Stimulated activated CD8-positive, alpha-beta memory T cell treated with anti-CD3 and anti-CD28 coated beads, Interleukin-2, amount 100 ng/mL, for 48 hours (primary cell): ENCODE measurements at places on chromosomes 1 and 21.

- no peak for DNase-seq
Measured at GRCh38 chr1:107724648-107725047, 240.3 kb downstream of the VAV3 start.

DNA sequence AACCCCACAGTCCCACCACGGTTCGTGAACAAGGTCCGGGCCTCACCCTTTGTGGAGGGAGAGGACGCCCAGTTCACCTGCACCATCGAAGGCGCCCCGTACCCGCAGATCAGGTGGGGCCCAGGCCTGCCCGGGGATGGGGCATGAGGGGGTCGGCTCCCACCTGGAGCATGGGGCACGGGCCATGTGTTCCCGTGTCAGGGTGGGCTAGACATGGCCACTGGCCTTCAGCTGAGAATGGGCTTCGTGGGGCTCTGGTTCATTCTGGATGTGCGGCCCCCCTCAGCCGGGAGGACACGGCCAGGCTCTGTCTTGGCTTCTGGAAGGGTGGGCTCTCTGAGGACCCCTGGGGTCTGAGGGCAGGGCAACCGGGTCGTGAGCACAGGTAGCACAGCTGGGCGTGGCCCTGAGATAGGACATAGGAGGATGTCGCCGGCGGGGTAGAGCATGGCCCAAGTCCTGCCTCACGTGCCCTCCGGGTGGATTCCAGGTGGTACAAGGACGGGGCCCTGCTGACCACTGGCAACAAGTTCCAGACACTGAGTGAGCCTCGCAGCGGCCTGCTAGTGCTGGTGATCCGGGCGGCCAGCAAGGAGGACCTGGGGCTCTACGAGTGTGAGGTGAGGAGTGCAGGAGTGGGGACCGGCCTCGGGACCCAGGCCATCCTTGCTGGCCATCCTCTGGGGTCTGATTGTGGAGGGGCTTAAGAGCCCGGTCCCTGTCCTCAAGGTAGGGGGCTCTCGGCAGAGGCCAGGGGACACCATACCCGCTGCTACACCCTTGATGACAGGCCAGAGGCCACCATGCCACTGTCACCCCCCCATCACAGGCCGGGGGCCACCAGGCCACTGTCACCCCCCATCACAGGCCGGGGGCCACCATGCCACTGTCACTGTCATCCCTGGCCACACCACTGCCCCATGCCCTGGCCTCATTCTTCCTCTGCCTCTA lies 55.5 kb downstream of the TRIM11 start:
- no peak for DNase-seq

- DNase-seq, result peak; percentile 88
Measured at GRCh38 chr1:172443666-172444453, at the start of gene PIGC. Gene PIGC, minus strand, starts transcription at chr1:172444069. Its CDS starts 1,447 bp downstream, at chr1:172442622.

DNA sequence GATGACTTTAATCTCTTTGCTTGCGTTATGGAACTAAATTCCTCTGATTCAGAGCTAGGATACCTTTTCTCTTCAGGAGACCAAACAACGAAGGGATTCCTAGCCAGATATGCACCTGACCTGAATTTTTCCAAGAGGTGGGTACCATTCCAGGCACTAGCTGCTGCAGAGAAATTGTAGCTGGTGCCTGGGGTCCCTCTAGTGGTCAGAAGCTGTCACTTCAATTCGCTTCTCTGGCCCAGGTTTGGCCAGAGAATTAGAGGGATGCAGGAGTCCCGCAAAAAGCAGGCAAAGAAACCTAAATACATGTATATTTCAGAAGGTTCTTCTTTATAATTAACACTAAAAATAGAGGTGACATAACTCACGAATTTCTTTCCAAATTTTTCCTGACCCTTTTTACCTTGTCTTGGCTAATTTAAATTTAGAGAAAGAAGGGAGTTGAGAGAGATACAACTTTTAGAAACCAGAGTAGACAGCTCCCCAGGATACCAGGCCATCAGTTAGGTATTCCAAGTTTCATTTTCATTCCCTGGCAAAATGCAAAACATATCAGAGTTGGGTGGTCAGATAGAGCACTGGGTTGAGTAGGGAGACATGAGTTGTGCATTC lies 9.6 kb downstream of the ACKR1 start:
- no peak for DNase-seq

GRCh38 chr1:7229186-7229585 lies 443.9 kb downstream of the CAMTA1 start:
- no peak for DNase-seq

DNA sequence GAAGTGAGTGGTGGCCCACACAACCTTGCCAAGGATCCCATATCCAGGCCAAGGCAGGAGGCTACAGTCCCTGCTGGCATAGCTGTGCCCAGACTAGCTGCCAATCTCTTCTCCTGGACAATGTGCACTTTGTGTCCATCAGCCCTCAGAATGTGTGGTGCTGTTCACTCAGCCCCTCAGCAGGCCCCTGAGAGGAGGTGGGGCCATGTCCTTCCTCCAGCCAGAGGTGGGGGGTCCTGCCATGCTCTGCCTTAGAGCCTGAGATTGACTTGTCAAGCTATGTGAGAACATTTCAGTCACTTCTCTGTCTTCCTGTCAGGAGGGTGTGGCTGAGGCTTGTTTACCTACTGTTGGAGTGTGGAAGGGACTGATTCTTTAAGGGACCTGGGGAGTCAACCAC lies 1.4 kb downstream of the NCF2 start:
- no peak for DNase-seq

DNA sequence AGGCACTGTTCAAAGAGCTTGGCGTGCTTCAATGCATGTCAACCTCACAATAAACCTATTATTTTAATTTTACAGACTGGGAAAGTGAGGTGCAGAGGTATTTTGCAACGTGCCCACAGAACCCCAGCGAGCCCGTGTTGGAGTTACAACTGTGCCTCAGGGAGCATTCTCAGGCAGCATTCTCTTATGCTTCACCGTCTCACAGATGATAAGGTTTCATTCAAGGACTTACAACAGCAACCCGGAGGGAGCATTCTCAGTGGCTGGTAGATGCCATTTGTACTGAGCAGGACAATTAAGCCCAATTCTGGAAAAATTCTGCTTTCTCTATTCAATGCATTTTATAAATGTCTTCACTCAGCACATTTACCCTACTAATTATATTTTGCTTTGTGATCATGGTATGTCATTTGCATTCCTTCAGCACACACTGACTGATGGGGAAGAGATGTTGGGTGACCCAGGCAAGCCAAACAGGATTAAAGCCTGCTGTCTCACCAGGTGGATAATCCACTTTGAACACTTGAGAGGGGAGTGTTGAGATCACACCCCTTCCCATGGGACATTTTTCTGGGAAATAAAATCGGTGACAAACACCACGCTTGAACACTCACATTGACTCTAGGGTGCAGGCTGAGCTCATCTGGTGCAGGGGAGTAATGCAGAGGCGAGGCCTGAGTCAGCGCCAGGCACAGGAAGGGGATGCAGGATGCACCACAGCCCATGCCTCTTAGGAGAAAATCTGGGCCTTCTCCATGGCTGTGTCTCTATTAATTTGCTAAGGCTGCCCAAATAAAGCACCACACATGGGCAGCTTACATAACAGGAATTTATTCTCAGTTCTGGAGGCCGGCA lies 113.9 kb downstream of the CLIC6 start:
- DNase-seq, result no peak

DNA sequence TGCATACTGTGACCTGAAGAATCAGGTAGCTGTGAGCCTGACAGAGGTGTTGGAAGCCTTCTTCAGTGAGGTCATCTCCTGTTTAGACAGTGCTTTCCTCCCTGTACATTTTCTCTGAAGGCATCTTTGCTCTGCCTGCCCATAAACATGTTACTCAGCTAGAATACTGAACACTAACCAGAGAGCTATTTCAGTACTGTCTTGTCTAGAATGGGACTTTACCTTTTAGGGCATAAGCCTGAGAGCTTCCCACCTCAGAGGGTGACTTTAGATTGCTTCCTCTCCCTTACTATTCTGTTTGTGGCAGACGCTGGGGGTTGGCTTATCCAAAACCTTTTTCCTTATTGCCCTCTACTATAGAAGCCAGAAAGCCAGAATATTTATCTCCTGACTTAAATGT lies 23.3 kb upstream of the ZNF326 start:
- no peak for DNase-seq

- no peak for DNase-seq
Measured at GRCh38 chr1:23574265-23574754, 15.0 kb upstream of the ID3 start.

DNA sequence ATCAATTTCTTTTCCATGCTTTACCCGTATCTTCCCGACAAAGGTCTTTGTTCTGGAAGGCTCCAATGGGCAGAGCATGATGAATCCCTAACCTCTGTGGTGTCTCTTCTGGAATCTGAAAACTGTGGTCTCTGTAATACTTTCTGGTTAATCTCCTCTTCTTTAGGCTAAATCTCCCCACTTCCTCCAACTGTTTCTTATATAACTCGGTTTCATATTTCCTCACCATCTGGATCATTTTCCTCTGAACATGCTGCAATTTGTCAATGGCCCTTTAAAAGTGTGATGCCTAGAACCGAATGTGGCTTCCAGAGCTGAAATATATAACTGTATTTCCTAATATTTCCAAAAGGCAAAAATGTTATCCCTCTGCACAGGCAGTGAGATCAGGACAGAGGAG lies 66.1 kb downstream of the ALG14 start:
- DNase-seq, result no peak

DNA sequence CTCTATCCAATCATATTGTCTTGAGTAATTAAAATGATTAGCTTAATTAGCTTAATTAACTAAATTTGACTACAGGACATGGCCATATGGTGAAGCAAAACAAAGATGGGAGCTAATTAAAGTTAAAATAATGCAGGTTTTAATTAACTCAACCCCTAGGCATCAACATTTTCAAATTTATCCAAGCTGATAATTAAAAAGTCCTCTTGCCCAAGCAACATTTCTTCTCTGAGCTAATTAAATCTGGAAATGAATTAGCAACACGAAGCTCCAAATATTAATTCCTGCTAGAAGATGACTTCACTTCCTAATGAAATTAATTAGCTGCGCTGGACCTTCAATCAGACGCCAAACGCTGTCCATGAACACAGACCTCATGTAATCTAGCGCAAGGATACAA lies 27.9 kb downstream of the LMO4 start:
- no peak for DNase-seq

DNA sequence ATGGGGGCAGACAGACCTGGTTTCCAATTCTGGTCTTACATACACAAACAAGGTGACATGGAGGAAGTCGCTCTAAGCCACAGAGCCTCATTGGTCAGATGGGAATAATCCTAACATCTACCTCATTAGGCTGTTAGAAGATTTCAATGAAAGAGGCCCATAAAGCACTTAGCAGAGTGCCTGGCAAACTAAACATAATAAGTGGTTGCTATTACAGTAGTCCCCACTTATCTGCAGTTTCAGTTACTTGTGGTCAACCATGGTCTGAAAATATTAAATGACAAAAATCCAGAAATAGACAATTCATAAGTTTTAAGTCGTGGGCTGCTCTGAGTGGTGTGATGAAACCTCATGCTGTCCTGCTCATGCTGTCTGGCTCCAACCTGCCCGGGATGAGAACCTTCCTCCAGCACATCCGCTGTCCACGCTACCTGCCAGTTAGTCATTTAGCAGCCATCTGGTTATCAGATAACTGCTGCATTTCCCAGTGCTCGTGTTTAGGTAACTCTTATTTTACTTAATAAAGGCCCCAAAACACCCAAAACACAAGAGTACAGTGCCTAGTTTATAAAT lies 112.3 kb downstream of the DDX20 start:
- DNase-seq, result no peak

- DNase-seq, result peak; percentile 34
Measured at GRCh38 chr1:24351918-24352627, 32.9 kb downstream of the GRHL3 start.

GRCh38 chr1:6854166-6854565 lies 68.9 kb downstream of the CAMTA1 start:
- DNase-seq, result no peak

DNA sequence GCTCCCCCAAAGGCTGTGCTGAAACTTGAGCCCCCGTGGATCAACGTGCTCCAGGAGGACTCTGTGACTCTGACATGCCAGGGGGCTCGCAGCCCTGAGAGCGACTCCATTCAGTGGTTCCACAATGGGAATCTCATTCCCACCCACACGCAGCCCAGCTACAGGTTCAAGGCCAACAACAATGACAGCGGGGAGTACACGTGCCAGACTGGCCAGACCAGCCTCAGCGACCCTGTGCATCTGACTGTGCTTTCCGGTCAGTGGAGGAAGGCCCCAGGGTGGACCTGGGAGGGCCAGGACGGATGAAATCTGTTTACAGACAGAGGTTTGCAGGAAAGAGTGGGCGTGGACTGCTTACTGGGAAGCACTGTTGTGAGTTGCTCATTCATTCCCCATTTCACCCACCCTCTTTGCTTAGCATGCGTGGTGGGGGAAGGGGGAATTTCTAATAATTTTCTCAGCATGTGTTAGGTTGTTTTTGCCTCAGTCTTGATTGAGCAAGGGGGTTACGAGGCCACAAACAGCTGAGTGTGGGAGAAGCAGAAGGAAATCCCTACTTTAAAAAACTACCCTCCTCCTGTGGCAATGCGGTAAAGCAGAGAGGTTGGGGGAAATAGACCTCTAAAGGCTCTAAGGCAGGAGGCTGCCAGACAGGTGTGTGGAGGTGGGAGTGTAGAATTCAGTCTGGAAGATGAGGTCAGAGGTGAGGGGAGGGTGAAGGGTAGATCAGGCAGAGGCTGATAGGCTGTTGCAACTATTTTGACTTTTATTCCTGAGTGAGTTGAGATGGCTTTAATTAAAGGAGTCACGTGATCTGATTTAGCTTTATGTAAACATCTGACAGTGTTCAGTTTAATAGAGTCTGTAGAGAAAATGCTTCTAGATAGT lies 1.3 kb downstream of the FCGR2A start:
- DNase-seq, result no peak

DNA sequence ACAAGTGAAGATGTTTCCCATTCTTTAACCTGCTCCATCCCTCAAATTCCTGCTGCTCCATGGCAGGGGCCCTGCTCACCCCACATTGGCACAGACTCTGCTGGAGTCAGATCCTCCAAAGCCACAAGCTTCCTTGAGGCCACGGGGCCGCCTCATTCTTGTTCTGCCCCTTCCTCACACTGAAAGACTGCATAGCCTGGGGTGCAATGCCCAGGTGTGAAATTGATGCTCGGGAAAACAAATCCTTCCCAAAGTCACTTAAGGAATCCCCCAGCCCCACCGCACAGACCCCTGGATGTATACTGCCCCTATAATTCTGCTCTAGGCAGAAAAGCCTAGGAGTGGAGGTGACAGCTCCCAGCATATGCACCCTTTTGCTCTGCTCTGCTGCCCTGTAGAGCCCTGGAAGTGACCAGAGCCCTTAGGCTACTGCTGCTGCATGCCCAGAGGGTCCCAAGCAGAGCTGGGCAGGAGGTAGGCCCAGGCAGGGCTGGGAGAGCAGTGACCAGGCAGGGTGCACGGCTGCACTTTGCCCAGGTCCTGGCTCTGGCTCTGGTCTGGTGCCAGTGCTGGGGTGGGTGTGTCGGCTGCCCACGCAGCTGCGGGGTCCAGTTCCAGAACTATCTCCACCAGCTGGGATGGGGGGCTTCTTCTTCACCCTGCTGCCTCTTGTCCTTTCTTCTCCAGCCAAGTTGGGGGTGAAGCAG lies 1.6 kb downstream of the HES2 start:
- DNase-seq, result no peak

GRCh38 chr1:20080441-20081352 lies 10.7 kb downstream of the PLA2G5 start:
- no peak for DNase-seq
